Skin of body (tissue), 3 donors: ENCODE measurements at places on chromosomes 6 and 20.

- peak; percentile 70 for DNase-seq
Observed at GRCh38 chr20:58179432-58180099, 48.9 kb downstream of the ANKRD60 start.

DNA sequence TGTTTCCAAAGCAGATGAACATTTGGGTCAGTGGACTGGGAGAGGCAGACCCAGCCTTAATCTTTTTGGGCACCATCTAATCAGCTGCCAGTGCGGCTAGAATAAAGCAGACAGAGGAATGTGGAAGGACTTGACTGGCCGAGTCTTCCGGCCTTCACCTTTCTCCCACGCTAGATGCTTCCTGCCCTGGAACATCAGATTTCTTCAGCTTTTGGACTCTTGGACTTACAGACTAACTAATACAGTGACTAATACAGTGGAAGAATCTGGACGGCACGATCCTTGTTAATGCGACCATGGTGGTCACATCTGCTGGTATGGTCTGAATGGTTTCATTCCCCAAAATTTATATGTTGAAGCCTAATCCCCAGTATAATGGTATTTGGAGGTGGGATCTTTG lies 122.6 kb upstream of the NXT1 start:
- DNase-seq = no peak

GRCh38 chr6:130307752-130308361 lies 58.0 kb upstream of the TMEM200A start:
- DNase-seq = peak; percentile 27

DNA sequence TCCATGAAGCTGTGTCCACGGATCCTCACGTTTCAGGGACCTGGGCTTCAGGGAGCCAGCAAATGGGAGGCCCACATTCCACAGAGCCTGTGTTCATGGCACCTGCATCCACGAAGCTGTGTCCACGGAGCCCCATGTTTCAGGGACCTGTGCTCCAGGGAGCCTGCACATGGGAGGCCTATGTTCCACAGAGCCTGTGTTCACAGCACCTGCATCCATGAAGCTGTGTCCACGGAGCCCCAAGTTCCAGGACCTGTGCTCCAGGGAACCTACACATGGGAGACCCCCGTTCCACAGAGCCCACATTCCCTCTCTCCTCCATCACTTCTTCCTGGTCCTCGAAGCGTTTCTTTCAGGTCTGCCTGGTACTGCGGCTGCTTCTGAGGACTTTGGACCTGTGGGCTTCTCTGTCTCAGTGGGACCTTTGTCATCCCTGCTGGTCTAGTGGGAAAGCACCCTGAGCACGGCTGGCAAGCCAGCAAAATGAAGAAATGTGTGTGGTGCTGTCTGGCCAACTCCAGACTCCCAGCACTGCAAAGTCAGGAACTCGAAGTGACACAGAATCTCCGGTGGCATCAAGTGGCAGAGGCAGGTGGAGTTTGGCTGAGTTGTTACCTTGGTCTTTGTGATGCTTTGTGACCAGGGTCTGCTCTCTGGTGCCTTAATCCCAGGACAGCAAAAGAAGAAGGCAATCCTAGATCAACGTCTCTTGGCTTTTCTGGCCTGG lies 245.9 kb downstream of the DLL1 start:
- no peak for DNase-seq

DNA sequence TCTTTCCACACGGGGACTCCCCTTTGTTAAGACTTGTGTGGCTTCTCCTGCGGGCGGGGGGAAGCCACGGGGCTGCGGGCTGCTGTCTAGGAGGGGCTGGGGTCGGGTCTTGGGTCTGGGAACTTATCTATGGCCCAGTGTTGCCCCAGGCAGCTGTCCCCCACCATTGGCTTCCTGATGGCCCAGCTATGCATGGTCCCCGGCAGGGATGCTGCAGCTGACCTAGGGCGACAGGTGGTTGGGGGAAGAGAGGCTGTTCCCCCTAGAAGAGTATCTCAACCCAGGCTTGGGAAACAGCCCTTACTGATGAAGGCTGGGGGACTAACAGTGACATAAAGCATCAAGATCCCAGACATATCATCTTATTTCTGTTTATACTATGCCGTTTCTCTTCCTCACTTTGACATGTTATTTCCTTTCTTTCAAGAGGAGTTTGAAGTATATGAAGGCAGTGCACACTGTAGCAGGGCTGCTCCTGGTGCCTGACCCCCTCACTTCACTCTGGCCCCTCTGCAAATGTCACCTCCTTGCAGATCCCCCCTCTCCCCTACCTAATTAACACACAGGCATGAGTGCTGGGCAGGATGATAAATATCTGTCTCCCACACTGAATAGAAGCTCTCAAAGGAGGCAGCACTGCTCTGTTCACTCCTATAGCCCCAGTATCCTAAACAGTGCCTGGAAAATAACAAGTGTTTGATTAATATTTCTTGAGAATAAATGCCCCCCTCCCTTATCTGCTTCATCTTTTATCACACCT lies 87.0 kb downstream of the HIVEP2 start:
- no peak for DNase-seq

DNA sequence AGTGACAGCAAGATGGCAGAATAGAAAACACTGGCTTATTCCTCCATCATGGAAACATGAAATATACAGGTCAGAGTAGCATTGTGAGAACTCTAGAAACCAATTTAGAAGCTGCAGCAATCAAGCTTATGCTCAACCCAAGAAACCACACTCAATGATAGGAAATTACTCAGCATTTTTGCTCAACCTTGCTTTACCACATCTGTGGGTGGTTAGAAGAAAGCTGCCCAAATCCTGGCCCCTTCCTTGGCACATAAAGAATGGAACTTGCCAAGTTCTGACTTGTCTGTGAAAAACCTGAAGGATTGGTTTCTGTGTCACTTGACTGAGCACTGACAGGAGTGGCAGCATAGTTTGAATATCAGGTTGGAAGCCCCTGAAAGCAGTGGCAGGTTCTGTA lies 108.0 kb upstream of the MOCS1 start:
- no peak for DNase-seq

DNA sequence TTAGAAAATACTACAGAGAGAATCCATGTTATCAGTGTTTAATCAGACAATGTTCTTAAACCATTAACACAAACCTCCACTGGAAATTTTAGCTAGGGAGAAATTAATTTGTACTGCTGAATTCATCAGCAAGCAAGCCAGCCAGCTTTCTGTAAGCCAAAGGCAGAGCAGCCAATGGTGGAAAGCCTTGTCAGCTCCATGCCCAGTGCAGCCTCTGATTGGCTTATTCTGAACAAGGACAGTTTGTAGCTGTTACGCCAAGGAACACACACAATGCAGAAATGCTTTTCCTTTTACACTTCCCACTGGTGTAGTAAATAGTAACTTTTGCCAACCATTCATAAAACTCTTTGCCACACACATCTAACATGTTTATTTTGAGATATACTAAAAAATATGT lies 265.0 kb downstream of the TENT5A start:
- DNase-seq = no peak

DNA sequence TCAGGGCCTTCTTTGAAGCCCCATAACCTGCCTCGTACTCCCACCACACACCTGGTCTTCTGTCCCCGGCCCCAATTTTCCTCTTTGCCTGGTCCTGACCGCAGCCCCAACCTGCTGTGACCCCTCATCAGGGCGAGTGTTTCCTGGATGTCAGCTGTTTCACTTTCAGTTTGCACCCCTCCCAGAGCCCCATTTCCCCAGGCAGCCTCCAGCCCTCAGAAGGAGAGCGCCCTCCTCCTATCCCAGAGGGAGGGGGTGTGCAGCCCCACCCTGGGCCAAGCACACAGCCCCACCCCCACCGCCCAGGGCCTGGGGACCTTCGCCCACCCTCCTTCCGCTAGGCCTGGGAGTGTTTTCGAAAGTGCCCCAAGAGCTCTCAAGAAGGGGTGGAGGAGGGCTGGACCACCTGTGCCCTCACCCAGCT lies 1.5 kb downstream of the BAK1 start:
- DNase-seq = no peak

GRCh38 chr20:54058420-54059139 lies 11.8 kb downstream of the BCAS1 start:
- DNase-seq = no peak

DNA sequence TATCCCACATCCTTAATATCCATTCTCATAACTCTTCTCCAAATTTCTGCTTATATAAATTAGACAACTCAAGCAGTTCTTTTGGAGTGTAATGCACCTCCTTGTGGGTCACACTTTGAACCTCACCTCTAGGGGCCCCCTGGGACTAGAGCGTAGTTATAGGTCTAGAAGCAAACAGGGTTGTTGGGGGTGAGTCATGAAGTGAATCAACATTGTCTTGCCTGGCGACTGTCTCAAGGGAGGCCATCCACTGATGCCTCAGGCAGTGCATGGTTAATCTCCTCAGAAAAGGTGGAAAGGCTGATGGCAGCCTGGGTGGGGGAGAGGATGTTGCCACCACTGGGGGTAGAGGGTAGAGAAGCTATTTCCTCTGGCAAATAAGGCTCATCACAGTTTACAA lies 129.1 kb downstream of the TNFRSF21 start:
- no peak for DNase-seq

DNA sequence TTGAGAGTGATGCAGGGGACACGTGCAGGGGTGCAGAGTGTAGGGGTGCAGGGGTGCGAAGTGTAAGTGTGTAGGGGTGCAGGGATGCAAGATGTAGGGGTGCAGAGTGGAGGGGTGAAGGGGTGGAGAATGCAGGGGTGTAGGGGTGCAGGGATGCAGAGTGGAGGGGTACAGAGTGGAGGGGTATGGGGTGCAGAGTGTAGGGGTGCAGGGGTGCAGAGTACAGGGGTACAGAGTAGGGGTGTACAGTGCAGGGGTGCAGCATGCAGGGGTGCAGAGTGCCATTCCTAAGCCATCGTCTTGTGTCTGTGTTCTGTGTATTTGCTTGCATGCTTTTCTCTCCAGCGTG lies 345.4 kb downstream of the TAF4 start:
- no peak for DNase-seq

DNA sequence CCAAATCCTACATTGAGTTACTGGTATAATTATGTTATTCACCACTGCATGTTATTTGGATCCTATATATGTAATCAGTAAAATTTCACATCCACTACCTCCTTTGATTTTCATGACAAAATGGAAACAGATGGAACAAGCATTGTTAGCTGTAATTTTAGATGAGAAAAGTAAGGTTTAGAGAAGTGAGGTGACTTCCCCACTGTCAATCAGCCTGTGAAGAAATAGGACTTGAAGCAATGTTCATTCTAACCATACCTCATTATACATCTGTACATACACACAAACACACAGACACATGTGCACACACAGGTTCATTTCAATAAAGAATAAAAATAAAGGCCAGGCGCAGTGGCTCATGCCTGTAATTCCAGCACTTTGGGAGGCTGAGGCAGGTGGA lies 23.7 kb upstream of the QKI start:
- DNase-seq = no peak

DNA sequence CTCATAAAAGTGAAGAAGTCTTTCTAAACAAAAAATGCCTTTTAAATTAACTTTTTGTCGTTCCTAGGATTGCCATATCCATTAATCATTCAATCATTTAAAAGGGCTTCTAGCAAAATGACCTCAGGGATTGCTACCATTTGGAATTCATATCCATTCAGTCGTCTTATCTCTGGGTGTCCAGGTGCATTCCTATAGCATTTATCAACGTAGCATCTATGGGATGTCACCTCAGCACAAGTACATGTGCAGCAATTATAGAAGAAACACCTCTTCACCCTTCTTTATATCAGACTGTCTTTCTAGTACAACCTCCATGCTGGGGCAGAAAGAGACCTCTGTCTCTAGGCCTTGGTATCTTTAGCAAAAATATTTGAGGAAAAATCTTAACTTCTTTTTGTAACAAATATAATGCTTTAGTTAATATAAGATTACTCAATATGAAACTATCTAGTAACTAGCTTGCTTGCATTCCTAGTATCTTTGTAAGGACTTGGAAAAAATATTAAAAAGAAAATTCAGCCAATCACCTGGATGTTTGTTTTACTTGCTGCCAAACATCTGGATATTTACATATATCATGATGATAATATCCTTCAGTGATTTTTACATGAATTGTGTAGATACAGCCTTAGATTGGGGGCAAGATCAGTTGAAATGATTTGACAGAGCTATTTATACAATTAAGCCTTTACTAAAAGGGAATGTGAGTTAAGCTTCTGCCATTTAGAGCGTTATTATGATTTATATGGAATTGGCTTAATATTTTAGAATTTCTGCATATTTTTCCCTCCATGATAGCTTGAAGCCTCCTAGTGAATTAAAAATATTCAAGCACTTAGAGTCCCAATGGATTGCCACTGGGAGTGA lies 356.8 kb downstream of the HDGFL1 start:
- peak; percentile 80 for DNase-seq

DNA sequence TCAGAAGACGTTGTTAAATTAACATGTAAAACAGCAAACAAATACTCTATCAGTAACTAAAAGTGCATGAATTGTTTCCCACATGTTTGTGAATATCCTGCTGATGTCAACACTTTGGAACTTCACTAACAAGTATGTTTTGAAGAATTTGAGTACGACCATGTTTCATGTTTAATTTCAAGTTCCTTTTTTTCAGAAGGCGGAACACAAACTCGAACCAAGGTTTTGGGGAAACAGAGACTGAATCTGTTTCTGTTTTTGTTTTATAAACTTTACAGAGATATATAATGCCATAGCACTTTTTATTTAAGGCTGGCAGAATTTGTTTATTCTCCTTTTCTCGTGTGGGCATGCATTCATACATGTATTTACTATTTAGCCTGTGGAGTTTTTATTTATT lies 509.3 kb upstream of the CITED2 start:
- DNase-seq = peak; percentile 39

DNA sequence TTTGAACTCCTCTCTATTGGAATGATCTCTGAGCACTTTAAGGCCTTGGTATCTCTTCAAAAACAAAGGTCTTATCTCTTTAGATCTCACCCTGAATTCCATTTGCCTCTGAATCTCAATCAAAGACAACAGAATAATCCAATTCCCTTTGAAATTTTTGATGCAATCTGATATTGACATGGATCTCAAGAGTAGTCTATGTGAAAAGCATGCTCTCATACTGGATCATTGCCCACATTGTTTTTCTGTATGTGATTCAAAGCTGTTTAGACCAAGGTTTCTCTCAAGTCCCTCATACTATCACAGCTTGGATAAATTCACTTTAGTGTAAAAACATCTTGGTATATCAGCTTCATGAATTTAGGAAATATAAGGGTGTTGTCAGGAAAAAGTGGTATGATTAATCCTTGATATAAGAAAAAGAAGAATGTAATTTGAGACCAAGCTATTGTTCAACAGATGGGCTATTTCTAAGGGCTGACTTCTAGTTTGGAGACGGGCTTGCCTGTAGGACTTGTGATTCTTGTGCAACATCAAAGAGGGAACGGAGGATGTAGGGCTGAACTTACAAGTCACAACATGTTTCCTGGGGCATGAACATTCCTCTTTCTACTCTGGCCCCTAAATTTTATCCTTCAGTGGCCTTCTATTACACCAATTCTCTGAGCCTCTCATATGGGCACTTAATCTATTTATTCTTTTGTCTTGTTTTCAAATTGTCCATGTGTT lies 77.9 kb upstream of the CITED2 start:
- no peak for DNase-seq

DNA sequence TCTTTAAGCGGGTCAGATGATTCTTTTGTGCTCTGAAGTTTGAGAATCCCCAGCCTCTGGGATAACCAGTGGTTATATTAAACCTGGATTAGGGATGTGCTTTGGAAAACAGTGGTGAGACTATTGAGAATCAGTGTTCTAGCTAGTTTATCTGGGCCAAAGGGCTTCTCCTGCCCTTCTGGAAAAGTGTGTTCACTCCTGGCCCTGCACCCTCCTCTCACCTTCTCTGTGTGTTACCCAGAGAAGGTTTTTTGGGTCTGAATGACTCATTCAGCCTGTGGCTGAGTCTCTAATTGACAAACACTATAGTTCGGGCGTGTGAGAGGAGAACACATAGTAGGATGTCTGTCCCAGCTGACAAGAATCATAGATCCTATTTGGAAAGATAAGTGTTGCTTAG lies 66.7 kb downstream of the LRRC1 start:
- no peak for DNase-seq
